ENCODE measurements at places on chromosomes 12 and 14.

DNA sequence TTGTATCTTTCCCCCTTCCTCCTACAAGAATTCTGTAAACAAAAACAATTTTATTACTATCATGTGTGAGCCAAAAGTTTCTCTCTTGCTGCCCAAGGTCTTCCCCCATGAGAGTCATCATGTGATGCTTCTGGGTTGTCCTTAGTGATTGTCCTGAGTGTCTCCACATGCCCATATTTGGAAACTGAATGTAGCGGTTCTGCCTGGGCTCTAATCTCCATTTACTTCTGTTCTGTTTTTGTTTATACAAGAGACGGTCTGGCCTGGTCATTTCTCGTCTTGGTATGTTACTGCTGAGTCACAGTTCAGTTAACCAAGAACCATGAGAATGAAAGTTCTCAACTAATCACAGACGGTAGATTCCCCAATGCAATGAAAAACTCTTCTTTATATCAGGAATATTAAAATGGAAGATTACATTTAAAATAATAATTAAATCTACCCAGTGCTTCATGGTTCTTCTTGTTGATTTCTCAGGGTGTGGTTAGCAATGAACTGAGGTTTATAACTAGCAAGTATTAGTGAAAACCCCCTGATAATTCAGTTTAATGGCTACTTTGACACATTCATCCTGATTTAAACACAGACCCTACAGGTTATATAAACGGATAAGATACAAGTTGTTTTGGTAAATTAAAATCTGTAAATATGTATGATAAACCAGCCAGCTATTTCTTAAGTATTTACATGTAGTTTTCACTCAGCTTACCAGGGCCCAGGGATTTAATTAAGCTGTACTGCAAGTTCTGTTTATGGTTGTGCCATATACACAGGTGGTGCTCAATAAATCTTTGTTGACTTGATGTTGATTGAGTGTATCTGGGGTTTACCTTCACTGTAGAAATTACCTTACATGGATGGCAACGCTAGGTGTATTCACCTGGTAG is 81.1 kb downstream of the PELI2 start:
- no peak for DNase-seq

DNA sequence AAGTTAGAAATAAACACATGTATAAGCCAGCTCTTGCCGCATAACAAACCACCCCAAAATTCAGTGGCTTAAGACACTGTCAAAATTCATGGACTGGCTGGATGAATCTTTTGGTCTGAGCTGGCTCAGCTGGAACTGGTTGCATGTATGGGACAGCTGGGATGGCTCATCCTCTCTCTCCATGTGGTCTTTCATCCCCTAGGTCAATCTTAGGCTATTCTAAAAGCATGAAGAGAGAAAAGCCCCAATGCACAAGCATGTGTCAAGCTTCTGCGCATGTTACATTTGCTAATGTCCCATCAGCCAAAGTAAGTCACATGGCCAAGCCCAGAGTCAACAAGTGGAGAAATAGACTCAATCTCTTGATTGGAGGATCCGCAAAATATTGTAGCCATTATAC is 71.0 kb downstream of the DRAM1 start:
- DNase-seq = no peak

DNA sequence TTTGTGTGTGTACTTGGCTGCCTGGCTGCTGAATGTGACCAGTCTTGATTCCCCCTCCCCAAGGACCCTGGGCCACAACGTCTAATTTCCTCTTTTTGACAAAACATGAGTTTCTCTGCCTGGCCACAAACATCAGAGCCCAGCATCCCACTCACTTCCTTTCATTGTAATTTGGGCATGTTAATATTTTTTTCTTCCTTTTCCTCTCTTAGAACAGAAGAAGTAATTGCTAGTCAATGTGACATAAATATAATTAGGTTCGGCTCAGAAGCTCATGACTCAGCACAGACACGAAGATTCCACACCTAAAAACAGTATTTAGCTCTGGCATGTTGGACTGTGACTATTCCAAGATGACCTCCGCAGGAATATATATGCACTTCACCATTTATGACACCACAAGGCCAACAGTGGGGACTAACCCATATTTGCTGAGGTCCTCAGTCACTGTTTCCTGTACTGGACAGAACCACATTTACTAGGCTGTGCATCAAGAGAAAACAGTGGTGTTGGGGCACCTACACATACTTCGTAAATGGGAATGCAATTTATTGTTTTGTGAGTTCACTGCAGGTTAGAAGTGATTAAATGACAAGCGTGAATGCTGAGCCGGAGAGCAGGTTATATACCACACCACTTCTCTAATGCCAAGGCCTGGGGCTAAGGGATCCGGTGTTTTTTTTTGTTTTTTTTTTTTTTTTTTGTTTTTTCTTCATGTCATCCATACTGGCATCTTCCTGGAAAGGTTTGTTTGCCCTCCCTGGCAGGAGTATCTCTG is 4.2 kb downstream of the GSG1 start:
- no peak for DNase-seq

DNA sequence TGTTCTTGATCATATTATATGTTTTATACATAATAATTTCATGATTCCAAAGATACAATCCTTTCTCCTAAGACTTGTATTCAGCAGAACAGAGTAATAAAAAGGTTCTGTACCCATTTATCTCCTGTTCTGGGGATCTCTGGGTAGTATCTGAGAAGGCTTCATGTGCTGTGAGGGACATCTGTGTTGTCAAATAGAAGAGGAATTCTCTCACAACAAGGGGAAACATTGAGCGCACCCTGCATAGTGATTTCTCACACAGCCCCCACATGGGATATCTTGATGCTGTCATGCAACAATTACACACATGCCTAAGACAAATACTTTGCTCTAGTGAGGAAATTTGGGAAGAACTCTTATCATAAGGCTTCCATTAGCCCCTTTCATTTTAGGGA is 101.8 kb upstream of the ATF1 start:
- no peak for DNase-seq

GRCh38 chr14:51792809-51793208 is 67.6 kb upstream of the GNG2 start:
- DNase-seq = no peak

- no peak for DNase-seq
These were observed 164.7 kb upstream of the CCND2 start for GRCh38 chr12:4108803-4109345.

GRCh38 chr12:106078358-106079010 is 60.3 kb downstream of the NUAK1 start:
- DNase-seq = no peak

- DNase-seq = no peak
These were observed 65.8 kb downstream of the ITPK1 start for GRCh38 chr14:93049867-93050331.

DNA sequence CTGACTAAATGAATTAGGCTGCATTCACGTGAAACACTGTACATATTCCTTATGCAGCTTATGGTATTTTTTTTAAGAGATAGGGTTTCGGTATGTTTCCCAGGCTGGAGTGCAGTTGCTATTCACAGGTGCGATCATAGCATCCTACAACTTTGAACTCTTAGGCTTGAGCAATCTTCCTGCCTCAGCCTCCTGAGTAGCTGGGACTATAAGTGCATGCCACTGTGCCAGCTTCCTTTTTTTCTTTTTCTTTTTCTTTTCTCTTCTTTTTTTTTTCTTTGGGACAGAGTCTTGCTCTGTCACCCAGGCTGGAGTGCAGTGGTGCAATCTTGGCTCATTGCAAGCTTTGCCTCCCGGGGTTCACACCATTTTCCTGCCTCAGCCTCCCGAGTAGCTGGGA is 35.8 kb upstream of the SPPL3 start:
- no peak for DNase-seq

DNA sequence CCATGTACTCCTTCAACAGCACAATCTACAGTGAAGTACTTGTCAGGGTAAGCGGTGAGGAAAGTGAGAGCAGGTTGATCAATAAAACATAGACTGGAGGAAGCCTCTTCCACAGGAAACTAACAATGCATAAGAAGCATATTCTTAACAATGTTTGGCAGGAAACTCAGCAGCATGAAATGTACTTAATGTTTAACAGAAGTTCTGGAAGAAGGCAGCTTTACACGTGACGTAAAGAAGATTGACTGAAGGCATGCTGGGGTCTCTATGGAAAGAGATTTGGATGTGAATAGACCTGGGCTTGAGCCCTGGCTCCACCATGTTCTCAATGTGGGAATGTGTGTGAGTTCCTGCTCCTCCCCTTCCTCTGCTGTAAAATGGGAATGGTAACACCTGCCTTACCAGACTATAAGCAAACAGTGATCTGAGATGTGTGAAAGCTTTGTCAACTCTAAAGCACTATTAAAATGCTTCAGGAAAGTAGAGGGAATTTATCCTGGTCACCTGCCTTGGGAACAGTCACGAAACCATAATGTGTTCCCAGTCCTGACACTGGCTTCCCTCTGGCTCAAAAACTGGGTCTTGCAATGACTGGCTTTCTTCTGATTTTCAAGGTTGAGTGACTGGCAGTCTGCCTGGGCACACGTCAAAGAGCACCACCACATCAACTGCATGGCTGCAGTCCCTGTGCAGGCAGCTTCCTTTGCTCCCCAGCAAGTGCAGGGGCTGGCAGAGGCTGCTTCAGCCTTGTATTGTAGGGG is 384.6 kb downstream of the APAF1 start:
- no peak for DNase-seq

GRCh38 chr12:131592972-131593371 is 117.9 kb upstream of the SFSWAP start:
- DNase-seq = no peak

DNA sequence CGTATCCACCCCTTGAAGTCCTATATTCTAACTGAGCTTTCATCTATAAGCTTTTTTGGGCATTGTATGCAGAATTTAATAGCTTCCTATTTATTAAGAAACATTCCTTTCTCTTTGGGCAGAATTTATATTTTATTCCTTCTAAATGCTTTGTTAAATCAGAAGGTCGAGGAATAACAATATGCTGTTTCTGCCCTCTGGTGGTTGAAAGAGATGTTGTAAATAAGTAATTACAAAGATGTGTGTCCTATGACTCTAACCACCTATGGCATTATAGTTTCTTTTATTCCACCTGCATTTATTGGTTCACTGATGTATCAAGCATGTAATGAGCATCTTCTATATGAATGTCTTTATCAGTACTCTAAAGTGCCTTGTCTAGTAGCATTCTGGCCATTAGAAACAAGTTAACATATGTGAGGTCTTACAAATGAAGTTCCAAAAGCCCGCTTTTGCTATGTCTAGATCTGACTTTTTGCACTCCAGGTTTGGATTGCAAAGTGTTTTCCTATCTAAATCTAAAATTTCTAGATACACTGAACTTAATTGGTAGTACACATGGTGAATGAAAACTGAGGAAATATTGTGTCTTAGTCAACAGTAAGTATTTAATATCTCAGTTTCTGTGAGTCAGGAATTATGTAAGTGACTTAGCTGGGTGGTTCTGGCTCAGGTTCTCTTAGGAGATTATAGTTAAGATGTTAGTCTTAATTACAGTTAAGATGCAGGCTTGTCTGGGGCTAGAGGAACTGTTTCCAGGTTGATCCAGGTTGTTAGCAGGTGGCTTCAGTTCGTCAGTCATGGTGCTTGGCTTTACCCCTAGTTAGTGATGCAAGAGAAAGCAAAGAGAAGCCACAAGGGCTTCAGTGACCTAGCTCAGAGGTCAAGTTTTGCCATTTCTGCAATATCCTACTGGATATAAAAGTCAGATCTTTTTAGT is 57.5 kb downstream of the PLEKHA5 start:
- DNase-seq = no peak

- DNase-seq = no peak
These were observed 282.5 kb upstream of the TMPO start for GRCh38 chr12:98232753-98233390.

DNA sequence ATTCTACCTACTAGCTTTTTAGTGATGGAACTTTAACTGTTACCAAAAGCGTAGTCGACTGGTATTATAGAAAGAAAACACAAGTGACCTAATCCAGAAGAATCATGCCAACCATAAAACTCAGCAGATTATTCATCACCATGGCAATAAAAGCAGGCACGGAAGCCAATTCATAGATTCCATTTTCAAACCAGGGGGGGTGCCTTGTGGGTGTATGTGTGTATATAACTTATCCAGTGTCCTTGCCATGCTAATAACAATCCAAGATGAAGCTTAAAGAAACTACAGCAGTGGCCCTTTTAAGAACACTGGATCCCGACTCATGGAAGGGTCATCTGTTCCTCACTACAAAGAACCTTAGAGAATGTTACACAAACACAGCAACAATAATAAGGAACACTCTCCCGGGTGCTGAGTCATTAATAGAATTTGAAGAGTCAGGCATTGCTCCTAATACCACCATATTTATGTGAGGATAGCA is 61.0 kb downstream of the EPS8 start:
- no peak for DNase-seq

GRCh38 chr14:96384053-96384452 is 7.9 kb upstream of the AK7 start:
- DNase-seq = no peak

DNA sequence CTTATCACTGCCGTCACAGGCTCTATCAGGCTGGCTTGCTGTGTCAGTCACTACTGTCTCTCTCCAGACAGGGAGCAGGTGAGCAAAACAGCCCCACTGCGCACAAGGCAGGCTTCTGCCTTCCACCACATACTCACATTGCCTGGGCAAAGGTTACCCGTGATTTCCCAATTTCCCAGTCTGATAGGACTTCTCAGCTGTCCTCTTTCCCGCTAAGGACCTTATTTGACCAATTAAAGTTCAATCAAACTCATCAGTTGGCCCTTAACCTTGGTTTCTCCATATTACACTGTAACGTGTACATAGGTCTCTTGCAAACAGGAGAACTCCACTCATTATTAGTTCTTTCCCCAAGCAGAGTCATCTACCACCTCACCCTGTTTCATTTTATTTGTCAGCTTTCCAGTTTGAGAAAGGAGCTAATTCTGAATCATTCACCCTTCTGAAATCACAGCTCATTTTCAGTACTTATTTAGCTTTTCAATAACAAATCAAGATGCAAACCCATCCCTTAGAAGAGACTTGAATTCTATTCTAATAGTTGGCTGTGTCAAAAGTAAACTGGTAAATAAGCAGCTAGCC is 170.8 kb downstream of the ESR2 start:
- no peak for DNase-seq

DNA sequence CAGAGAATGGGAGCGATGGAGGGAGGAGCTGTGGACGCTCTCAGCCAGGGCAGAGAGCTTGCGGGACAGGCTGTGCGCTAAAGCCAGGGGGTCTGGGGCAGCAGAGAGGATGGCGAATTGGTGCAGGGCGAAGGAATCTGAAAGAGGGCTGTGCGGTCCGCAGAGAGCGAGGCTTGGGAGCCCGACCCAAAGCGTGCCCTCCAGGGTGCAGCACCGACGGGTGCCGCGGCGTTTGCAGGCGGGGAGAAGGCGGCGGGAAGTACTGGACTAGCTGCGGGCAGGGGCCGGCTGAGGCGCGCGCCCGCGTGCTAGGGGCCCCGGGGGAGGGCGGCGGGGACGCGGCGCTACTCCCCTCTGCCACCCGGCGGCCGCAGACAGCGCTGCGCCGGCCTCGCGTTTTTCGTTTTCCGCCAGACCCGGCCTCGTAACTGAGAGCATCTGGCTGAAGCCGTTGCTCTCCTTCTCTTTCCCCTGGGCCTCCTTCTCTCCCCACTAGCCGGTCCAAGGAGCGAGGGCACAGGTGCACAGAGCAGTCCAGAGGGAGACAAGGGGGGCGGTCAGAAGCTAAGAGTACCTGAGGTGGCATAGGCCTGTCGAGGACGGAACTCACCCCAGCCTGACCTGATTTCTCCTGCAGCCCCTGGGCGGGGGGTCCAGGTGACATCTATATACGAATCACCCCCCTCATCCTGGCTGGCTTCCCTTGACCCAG is 24.9 kb downstream of the SLC6A12 start:
- DNase-seq = peak; percentile 38

GRCh38 chr14:52272375-52272774 is 4.9 kb downstream of the PTGDR start:
- peak; percentile 17 for DNase-seq

- DNase-seq = no peak
These were observed at the start of gene GUCY2C for GRCh38 chr12:14696265-14696741. GUCY2C (minus strand) TSS chr12:14696599; CDS start chr12:14696448, 151 bp downstream.

GRCh38 chr14:75369506-75369905 is 58.3 kb upstream of the JDP2 start:
- no peak for DNase-seq
